ENCODE measurements at places on chromosomes 13 and 19.

DNA sequence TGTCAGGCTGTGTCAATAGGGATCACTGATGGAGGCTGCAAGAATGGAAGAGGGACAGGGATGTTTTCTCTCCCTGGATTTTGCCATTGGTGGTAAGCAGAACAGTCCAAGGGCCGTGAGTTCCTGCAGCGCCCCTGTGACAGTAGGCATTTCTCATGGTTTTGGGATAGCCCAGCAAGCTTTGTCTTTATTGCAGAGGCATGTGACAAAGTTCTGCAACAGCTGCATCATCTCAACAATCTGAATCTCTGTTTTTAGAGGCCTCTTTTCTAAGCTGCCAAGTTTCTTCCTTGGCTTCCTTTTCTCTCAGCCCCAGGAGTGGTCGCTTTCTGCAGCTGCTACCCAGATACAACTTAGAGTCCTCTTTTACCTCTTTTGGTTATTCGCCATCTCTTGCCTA is 95.7 kb upstream of the TSHZ3 start:
- DNase-seq, result no peak

- DNase-seq, result no peak
These were observed 96.8 kb downstream of the RAB20 start for GRCh38 chr13:110464556-110465333.

DNA sequence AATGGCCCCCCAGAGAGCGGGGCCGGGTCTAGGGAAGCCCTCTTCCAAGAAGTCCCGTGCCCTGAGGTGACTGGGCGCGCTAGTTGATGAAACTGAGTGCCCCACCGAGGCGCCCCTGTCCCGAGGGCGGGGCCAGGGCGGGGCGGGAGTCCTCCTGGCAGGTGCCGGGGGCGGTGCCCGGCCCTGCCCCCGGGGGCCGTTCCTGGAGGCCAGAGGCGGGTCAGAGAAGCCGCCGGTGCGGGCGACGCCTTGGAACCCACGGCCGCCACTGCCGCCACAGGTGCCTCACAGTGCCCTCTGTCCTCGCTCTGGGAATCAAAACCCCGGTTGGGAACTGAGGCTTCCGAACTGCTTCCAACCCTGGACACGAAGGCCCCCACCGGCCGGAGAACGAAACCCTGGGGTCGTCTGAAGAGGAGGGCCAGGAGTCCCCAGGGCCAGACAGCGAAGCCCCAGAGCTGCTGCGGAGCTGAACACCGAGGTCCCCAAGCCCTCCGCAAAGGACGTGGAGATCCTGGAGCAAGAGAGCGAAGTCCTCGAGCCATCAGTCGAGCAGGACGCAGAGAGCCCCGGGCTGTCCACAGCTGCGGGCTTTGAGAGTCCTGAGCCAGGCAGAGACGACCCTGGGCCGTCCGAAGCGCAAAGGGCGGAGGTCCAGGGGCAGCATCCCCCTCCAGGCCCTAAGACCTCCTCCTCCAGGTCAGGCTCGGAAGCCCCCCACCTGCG is at the start of gene MISP3:
Gene MISP3, plus strand, starts transcription at position 252 of the 726 bp plus-strand sequence. CDS start 524 bp downstream, outside the sequence.
- no peak for DNase-seq

DNA sequence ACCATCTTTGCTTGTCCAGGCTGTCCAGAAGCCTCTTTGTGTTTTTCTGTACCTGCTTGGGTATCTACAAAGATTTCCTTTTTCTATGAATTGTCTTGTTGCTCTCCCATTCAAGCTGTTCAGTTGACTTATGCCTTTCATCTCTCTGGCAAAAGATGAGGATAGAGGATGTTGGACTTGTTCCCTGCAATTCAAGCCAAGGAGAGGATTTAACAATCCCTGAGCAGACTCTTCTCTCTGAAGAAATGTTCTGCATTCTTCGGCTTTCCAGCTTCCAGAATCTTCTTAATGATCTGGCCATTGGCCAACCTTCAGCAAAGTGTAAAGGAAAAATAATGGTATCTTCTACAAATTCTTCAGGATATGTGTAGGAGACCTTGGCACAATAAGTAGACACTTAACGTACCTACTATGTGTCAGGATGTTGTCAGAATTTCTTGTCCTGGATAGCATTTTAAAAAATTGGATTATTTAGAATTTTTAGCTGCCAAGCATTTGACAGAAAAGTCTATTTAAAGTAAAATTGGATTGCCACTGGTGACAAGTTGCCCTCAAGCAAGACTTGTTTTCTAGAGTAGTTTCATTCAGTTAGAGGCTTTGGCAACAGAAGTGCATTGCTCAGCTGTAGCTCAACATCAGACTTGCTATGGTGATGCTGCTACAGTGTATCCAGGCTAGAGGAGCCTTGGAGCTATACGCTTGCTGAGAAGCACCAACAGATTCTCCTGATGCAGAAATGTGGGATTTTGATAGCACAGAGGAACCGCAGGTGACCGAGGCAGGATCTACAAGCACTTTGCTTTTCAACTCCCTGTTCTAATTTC is 455.7 kb downstream of the SUCLA2 start:
- DNase-seq, result no peak

DNA sequence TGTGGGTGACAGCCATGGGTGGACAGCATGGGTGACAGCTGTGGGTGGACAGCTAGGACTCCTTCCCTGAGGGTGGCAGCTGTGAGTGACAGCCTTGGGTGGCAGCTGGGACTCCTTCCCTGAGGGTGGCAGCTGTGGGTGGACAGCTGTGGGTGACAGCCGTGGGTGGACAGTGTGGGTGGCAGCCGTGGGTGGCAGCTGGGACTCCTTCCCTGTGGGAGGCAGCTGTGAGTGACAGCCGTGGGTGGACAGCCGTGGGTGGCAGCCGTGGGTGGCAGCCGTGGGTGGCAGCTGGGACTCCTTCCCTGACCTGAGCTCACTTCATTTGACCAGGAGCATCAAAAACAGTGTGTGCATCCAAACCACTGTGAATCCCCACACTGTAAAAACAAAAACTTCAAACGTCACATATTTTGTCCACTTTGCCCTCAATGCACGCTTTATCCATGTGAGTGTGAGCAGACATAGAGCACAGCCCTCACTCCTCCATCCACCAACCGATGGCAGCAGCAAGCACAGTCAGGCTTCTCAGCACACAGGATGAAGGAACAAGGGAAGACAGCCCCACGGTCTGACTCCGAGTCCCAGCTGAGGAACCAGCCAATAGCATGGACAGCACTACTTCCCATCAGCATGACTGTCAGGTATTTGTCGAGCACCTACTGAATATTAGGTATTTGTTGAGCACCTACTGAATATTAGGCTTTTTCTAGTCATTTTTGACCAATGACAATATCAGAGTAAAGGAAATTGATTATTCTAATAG is 1.6 kb upstream of the CFAP97D2 start:
- no peak for DNase-seq

DNA sequence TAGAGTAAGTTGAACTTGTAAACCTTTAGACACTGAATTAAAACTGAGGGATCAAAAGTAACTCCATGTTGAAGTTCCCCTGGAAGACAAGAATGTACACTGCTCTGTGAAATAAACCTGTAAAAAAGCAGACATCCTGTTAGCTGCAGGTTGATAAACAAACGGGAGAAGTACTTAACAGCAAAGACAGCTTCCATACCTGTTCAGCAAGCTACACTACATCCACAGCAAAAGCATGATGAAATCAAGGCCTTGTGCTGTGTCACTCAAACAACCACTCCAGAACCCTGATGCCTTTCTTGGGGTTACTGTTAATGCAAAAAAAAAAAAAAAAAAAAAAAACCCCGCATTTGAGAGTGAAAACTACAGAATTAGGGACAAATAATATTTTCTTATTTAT is 20.8 kb downstream of the ANKRD10 start:
- no peak for DNase-seq

GRCh38 chr13:50732712-50733111 is 110.8 kb downstream of the DLEU7 start:
- no peak for DNase-seq

DNA sequence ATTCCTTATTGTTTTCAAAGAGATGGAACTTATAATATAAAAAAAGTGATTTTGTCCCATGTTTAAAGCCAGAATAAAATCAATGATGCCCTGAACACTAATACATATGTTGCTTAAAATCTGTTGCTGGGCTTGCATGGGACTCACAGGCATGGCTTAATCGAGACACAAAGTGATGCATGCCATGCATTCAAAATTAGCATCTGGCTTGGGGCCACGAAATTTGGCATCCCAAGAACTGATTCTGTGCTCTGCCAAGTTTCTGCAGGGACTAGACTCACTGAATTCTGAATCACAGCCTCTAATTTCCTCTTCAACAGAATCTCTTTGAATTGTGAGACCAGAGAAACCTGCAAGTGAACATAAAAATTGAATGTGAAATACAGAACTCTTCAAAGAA is 109.2 kb downstream of the PCDH17 start:
- no peak for DNase-seq

- DNase-seq, result no peak
These were observed 183.8 kb downstream of the LACC1 start for GRCh38 chr13:44063467-44063866.

DNA sequence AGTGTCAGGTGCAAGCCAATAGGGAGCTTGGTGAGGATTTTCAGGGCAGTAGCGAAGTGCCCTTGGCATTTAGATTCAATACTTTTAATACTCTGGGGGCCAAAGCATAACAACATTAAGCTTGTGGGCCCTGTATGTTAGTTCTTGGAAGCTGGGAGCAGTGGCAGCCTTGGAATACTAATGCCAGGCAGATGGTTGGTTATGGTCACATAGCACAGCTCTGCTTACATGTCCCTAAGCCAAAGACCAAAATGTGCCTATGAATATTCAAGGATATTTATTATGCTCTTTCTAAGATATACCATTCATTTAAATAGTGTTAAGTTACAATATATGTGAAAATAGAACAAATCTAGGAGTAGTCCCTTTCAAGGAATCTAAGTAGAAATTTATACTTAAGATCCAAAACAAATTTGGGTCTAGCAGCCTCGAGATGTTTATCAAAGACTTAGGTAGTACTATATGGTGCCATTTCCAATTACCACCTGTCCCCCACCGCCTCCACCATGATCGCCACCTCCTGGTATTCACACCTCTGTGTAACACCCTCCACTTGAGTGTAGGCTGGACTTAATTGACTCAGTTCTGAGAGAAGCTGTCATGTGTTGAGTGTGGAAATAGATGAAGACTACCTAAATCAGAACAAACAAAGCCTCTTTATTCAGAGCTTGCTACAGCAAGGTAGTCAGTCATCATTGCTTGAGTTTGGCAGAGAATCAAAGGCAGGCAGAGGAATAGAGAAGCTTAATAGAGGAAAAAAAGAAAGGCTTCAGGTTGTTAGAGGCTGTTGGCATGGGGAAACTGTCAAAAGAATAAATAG is 261.0 kb downstream of the GPC5 start:
- DNase-seq, result no peak

DNA sequence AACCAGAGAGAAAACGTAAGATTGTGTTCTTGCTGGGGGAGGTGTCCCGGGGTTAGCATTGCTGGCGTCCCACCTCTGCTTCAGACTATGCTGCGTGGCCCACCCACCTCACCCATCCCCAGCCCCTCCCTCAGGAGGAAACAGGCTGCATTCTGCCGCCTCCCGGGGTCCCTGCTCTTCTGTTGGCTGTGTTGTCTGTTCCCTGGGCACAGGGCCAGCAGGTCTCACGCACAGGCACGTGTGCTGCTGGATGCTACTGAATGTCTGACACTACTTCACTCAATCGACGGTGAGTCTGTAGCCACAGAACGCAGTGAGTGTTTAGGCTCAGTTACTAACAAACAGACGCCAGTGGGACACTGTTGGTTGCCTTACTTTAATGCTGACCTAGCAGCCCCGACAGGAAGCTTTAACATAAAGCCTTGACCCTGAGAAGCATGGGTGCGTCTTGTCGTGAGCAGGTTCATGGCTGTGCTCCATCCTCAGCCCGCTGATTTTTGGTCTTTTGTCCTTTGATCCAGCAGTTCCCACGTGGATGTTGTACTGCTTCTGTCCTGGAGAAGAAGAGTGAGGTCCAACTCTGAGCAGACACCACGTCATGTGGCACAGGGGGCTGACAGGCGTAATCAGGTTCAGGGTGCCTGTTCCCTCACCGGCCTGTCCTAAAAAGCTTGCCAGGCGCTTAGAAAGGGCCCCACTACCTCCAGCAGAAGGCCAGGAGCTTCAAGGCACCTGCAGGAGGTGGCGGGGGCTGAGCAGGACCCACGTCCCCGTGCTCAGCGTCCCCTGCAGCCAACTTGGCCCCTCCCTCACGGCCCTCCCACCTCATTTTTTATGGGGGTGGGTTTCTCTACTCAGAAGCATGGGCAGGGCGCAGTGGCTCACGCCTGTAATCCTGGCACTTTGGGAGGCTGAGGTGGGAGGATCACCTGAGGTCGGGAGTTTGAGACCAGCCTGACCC is 26.0 kb downstream of the NAXD start:
- DNase-seq, result no peak

GRCh38 chr13:20446900-20447299 is 78.8 kb downstream of the CRYL1 start:
- DNase-seq, result no peak

GRCh38 chr19:5788422-5788821 is 2.5 kb downstream of the DUS3L start:
- no peak for DNase-seq

GRCh38 chr13:39391761-39392160 is 211.2 kb downstream of the LHFPL6 start:
- DNase-seq, result no peak

- no peak for DNase-seq
These were observed 1218.6 kb downstream of the PCDH17 start for GRCh38 chr13:58850161-58850560.

DNA sequence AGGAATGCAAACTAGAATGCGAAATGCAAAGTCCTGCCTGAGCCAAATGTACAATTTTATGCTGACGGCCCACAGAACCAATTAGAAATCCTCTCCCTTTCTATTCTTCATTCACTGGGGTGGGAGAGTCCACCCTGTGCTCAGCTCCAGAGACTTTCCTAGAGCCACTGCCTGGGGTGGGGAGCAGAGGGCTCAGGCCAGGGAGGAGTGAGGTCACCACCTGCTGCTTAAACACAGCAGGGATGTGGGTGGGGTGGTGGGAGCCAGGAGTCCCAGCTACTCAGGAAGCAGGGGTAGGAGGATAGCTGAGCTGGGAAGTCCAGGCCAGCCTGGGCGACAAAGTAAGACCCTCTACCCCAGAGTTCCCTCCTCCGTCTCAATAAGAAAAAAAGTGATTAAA is 26.9 kb upstream of the ZNF83 start:
- no peak for DNase-seq

GRCh38 chr19:45939792-45940514 is 25.4 kb upstream of the NANOS2 start:
- no peak for DNase-seq

Measured in HS-5 (cell line).